ENCODE measurements at places on chromosomes 6 and 20. TPM values are rescaled to one million over a fixed set of nuclear protein-coding genes. Genes with fewer than 3 reads are reported as not detected.

DNA sequence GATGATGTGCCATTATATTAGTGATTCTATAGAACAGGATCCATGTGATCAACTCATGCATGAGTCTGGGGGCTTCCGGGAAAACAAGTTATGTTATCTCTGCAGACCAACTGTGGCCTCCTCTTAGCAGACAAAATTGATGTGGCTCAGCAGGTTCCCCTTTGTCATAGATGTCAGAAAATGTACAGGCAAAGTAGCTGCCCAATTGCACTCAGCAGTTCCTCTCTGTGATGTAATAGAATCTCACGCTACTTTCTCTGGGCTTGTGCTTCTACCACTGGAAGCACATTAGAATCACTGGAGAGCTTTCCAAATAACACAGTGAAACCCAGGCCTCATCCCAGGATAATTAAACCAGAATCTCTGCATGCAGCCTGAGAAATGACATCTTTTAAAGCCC lies 253.1 kb downstream of the SLC24A3 start:
- no peak for ATAC-seq

DNA sequence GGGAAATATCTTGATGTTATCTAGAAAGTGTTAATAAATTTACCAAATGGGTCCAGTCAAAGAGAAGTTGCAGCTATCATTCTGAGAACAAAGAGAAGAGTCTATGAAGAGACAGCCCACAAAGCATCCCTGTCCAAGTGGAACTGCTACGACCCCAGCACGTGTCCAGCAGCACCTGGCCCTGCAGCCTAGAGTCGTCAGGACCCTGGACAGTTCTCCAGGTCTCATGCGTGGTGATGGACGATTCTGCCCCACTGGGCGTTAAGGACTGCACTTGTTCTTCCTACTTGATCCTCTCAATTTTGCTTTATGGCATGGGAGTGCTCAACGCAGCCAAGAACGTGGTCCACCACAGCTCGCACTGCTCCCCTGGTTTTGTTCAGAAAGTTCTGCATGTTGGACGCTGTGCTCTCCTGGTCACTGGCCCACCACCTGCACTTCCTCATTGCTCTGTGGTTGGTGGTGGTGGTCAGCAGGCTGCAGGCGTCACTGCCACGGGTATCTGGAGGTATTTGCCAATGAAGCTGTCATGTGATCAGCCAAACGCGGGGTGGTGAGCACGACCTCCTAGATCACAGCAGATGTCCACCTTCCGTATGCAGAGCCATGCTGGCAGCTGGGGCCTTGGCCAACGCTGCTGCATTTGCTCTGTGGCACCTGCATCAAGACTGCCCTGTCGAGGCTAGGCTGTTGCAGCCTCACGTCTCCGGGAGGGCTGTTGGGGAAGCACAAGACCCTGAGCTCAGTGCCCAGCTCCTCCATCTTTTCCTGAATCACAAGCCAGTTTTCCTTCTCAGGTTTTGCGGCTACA lies 356.4 kb downstream of the CDH4 start:
- no peak for ATAC-seq

- no peak for ATAC-seq
Measured at GRCh38 chr20:21134883-21135493, 9.1 kb downstream of the KIZ start.

- ATAC-seq: no peak
Measured at GRCh38 chr6:36650848-36651478, 27.6 kb upstream of the CDKN1A start.

GRCh38 chr6:96761794-96762193 lies 75.5 kb downstream of the GPR63 start:
- ATAC-seq: no peak

DNA sequence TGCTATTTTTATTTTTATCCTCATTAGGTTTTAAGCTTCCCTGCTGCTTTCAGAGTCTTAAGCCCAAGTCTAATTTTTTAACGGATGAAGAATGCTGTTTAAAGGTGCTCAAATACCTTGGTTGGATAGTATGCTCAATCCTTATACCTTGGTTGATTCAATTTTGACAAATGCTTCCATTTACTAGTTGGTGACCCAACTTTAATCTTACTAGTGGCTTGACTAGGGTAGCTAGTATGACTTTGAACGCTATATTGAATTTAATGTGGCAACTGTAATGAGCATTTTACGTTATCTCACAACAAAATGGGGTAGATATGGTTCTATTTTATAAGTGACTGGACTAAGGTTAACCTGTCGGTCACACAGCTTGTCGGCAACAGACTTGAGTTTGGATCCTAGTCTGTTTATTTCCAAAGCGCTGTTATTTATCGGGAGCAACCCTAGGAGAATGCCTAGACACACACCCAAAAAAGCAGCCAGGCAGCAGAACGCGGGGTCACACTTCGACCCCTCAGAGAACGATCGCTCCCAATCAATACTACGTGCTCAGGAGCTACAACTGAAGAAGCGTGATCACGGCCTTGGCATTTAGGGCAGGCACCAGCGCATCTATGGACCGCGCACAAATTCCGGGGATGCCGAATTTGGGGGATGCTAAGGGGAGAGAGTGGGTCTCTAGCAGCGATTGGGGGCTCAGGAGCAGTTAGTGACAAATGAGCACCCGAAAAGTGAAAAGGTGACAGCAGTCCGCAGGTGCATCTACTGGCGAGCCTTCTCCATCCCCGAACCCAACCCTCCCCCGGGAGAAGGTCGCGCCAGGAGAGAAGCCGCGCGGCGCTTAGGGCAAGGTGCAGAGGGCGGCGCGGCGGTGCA lies 586 bp upstream of the ALDH5A1 start:
- ATAC-seq: no peak

DNA sequence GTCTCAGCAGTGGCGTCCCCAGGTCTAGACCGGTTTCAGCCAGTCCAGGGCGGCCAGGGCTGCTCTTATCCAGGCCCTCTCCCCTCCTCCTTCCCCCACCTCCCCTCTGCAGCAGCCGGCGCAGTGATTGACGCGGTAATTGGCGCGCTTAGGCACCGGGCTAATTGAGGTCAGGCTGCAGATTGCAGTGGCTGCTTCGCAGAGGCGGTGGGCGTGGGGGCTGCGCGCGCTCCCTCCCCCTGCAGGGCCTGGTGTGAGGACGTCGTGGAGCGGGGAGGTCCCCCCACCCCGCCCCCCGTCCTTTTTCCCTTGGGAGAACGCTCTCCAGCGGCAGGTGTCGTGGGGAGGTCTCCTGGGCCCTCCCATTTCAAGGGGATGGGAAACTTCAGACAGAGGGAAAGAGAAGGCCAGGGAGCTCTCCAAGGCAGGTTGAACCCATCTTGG lies 70.4 kb upstream of the BLCAP start:
- ATAC-seq: no peak

DNA sequence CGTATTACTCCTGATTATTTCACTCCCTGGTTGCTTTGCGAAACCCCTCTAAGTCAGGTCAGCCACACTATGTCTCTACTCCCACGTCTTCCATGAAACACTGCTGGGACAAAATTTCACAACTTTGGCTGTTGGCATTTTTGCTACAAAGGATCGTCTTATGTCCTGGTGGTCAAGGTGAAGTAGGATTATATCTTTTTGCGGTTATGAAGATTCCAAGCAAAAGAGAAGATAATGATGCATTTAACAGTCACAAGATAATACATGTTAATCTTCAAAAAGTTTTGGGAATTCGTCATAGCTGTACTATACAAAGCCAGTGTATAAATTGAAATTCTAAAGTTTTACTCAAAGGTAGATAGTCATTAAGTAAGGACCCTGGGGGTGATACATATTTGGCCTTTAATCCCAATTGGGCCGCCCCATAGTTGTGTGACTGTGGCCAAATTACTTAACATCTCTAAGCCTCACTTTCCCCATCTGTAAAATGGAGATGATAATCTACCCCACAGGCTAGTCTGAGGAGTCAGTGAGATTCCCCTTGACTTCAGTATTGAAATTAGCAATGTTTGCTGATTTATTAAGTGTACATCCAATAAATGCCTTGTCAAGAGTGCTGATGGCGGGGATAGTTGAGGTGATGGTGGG lies 212.1 kb downstream of the ARID1B start:
- ATAC-seq: no peak

Gene POPDC3
- 1.5 TPM for total RNA-seq

GRCh38 chr20:17150858-17151257 lies 76.0 kb upstream of the PCSK2 start:
- no peak for ATAC-seq

Data from gastroesophageal sphincter (tissue), 4 donors.